ENCODE measurements at places on chromosomes 6 and 20.
A peak's percentile ranks its signal among the peaks of the same experiment; 100 is the strongest.

- no peak for DNase-seq
Measured at GRCh38 chr6:82178077-82178758, 69.3 kb downstream of the IBTK start.

- no peak for DNase-seq
Measured at GRCh38 chr20:62236200-62236599, 2.1 kb upstream of the OSBPL2 start.

DNA sequence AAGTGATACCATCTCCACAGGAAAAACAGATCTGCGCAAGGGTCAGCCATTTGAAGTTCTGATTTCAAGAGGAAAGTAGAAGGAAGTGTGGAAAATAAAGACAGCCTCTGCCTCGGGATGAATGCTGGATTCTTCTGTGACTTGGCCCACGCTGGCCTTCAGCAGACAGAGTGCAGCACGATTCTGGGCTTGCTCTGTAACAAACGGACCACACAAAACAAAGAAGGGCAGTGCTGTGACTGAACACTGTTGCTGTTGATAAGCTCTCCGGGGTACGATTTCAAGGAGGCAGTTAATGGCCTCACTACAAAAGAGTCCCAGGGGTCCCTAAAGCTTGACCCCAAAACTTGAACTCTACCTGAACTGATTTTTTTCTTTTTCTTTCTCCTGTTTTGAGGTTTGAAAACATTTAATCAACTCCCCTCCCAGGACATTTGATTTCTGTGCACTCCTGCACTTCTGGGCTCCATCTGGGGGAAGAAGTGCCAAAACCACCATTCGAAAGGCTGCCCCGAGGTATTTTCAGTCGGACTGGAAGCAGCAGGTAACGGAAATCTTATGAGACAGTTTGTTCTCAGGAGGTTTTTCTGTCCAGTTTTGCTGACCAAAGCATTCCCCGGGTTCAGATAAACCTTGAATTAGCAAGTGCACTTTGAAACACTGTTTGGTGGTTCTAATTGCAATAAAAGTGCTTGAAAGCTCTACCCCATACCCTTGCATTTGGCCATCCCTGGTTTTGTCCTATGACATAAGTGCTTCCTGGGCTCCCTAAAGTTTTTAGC, 189.6 kb downstream of the MYLK4 start:
- no peak for DNase-seq

GRCh38 chr6:28824793-28825731, 98.7 kb downstream of the TRIM27 start:
- no peak for DNase-seq

GRCh38 chr6:143817621-143818020, 25.5 kb upstream of the LTV1 start:
- DNase-seq = no peak

GRCh38 chr6:159979136-159979874, 10.4 kb downstream of the IGF2R start:
- no peak for DNase-seq

GRCh38 chr6:75450903-75451302, 42.7 kb downstream of the FILIP1 start:
- no peak for DNase-seq

GRCh38 chr6:27228963-27229477, 18.5 kb upstream of the PRSS16 start:
- no peak for DNase-seq

- DNase-seq = peak; percentile 29
Measured at GRCh38 chr20:63475209-63475608, 2.8 kb upstream of the KCNQ2 start.

- DNase-seq = no peak
Measured at GRCh38 chr6:33671744-33672072, 39.8 kb downstream of the UQCC2 start.

DNA sequence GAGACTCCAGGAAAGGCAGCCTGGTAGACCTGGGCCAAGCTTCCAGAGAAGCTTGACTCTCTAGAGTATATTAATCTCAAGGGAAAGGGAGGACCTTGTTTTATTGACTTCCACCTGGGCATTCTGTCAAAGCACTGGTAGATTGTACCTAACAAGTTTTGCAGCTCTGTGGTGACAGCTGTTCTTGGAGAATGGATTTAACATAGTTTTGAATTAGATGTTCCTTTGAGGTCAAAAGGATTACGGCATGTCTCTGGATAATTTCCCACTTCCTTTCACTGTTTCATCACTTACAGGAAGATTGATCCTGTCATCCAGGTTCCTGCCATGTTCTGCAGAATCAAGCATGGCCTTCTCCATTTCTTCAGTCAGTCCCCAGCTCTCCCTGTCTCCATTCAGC, 246.0 kb downstream of the PHACTR1 start:
- no peak for DNase-seq

DNA sequence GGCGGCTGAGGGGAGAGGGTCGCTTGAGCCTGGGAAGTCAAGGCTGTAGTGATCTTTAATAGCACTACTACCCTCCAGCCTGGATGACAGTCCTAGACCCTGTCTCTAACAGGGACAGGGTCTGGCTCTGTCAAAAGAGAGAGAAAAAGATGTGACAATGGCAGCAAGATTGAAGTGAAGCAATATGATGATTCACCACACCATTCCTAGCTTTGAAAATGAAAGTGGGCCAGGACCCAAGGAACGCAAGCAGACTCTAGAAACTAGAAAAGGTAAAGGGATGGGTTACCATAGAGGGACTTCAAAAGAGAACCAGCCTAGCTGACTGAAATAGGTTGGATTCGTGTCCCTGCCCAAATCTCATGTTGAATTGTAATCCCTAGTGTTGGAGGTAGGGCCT, 426.9 kb downstream of the HTR1B start:
- no peak for DNase-seq

DNA sequence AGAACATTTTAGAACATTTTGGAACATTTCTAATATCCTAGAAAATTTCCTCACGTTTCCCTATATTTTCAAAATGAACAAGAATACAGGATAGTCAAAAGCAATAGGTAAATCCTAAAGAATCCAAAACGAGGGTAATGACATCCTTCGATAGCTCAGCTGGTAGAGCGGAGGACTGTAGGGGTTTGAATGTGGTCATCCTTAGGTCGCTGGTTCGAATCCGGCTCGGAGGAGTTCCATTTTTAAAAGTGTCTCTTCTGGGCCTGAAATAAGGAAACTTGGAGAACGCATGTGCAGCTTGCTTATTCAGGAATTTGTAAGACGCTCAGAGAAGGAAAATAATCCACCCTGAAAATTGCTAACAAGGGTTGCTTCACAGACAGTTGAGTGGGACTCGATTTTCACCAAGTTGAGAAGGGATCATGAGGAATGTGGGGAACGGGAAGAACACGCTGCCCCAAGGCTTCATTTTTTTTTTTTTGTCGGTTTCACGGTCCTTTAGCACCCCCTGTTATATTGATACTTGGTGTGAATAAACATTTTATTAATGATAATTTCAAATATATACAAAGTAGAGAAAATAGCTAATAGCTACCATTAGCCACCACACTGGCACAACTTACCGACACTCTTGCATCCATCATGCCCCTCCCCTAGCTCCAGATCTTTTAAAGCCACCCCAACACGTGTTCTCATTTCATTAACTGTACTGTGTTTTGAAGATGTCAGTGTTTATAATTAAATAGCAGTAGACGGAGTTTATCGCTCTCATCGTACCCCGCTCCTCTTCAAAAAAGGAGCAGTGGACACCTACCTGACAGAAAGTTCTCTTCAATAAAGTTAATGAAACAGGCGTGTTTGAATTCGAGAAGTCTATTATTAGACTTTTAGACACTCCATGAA, 1.8 kb upstream of the ABT1 start:
- DNase-seq = no peak

DNA sequence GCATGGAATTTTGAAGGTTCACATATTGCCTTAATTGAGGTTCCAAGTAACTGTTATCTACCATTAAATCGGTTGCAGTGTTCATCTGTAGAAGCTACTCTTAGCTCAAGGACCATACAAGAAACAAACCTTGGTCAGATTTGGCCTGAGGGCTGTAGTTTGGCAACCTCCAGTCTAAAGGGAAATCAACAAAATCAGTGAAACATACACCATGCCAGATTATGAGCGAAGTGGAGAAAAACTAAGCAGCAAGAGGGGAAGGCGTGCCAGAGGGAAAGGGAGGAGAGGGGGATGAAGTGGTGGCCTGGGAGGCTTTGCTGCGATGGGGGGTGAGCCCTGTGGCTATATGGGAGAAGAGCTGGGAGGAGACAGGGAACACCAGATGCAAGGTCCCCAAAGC, 8.8 kb upstream of the SNAI1 start:
- no peak for DNase-seq

DNA sequence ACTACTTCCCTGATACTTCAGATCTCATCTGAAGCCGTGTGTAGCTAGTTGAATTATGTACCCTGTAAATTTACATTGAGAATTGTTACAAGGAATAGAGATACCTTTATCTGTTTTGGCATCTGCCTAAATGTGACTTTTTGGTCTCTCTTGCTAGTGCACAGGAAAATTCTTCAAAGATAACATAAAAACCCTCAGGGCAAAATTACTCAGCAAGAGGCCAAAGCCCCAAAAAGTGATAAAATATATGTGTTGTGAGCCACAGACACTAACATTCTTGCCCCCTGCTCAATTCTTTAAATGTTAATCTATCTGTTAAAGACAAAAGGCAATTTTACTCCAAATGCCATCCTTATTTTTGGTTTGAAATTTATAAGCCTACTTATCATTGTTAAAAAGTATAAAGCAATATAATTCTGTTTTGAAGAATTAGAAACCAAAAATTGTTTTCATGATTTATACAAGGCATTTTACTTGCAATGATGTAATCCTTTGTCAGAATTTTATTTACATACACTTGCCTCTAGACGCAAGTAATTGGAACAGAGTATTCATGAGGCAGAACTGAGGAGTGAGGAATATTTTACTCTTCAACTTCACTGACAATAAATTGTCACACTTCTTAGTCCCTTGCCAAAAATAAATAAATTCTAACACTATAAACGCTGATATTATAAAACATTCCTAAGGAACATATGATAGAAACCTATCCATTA, 186.2 kb downstream of the EPM2A start:
- no peak for DNase-seq

GRCh38 chr20:58459058-58459750, 56.0 kb downstream of the APCDD1L start:
- DNase-seq = no peak

- no peak for DNase-seq
Measured at GRCh38 chr6:34418367-34418766, 7.5 kb downstream of the RPS10 start.

DNA sequence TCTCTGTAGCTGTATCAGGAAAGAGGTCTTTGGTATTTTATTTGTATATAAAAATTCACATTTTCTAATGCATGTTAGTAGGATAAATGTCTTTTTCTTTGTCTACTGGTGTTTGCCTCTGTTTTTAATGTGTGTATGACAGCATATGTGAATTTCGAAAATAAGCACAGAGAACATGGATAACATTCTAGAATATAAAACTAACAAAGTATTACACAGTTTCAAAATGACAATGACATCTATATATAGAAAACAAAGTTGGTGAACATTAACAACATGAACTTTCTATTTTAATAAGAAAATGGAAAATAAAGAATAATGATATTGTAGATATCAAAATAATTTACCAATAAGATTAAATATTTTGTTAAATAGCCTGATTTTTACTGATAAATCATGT, 608.0 kb downstream of the COL12A1 start:
- DNase-seq = no peak

GRCh38 chr6:25414168-25414567, 135.0 kb downstream of the CARMIL1 start:
- DNase-seq = no peak

GRCh38 chr20:18233408-18233943, 54.9 kb upstream of the ZNF133 start:
- no peak for DNase-seq

GRCh38 chr6:134198093-134198492, 119.8 kb downstream of the SGK1 start:
- DNase-seq = no peak

- DNase-seq = no peak
Measured at GRCh38 chr6:167583412-167583811, 243.3 kb upstream of the AFDN start.

DNA sequence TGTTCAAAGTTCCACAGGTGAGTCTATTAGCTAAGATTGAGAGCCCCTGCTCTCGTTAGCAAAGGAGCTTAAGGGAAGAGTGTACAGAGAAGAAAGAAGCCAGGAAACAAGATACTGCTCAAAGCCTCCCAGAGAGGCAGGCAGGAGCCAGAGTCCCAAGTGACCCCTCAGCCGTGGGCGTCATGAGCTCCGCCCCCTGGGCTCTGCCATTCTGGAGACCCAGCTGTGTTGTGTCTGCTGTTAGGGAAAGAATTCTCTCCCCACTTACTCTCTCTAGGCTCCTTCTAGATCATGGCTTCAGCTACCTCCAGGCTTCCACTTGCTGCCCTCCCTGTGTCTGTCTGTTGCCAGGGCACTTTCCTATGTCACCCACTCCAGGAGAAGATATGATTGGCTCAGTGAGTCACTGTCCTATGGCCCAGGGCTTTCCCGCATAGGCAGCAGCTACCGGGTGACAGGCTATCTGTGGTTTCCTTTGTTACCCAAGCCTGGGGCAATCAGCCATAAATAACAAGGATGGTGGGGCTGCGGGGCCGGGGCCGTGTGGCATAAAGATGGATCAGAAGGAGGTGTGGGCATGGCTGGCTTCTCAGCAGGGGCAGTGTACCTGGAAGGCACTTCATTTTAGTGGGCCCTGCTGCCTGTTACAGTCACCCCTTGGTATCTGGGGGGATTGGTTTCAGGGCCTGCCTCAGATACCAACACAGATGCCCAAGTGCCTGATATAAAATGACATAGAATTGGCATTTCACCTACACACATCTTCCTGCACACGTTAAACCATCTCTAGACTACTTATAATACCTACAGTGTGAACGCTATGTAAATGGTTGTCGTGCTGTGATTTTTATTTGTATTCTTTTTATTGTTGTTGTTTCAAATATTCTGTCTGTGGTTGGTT, 118.9 kb downstream of the ARMC2 start:
- DNase-seq = no peak

DNA sequence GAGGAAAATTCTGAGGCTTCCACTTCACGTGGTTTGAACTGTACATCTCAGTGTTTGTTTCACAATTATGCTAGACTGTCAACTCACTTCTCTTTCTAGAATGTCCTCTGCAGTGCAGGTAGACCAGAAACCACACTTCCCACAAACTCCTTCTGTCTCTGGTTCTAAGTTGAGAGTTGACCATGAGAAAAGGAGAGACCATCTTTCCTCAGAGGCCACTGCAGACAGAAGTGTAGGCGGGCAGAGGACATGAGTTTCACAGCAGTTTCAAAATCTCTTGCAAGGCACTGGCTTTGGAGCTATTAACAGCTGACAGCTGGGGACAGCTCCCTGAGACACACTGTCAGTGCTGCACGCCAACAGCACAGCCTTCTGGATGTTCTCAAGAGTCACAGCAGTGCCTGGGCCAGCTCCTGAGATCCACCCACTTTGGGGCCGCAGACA, 55.4 kb upstream of the MOXD1 start:
- DNase-seq = no peak

- DNase-seq = peak; percentile 39
Measured at GRCh38 chr20:45346291-45346718, 1.9 kb downstream of the SDC4 start.

DNA sequence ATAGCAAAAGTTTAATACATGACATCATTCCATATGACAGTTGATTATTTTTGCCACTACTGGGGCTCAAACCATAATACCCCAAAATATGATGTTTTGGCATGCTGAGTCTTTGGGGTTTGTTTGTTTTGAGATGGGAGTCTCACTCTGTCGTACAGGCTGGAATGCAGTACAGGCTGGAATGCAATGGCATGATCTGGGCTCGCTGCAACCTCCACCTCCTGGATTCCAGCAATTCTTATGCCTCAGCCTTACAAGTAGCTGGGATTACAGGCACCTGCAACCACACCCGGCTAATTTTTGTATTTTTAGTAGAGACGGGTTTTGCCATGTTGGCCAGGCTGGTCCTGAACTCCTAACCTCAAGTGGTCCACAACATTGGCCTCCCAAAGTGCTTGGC, 1.3 kb upstream of the MRS2 start:
- DNase-seq = no peak
